HAP-1 (cell line): ENCODE measurements at places on chromosomes 12 and 14.

DNA sequence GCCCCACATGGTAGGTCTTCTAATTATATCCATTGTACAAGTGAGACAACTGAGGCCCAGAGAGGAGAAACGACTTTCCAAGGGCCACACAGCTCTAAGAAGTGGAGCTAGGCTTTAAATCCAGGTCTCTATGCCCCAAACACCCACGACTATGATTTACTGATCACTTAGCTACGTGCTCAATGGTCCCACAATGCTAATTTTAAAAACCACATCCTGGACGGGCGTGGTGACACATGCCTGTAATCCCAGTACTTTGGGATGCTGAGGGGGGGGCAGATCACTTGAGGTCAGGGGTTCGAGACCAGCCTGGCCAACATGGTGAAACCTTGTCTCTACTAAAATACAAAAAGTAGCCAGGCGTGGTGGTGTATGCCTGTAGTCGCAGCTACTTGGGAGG is 8.4 kb upstream of the MLEC start:
- DNase-seq: no peak

DNA sequence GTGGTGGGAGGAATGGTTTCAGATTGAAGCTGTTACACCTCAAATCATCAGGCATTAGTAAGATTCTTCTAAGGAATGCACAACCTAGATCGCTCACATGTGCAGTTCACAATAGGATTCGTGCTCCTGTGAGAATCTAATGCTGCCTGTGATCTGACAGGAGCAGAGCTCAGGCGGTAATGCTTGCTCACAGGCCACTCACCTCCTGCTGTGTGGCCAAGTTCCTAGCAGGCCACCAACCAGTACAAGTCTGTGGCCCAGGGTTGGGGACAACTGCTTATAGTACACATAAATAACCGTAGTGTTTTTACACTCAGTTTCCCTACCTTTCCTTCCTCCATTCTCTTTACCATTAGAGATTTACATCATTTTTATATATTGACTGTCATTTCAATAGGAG is 121.4 kb downstream of the SLCO1B3 start:
- DNase-seq: no peak

DNA sequence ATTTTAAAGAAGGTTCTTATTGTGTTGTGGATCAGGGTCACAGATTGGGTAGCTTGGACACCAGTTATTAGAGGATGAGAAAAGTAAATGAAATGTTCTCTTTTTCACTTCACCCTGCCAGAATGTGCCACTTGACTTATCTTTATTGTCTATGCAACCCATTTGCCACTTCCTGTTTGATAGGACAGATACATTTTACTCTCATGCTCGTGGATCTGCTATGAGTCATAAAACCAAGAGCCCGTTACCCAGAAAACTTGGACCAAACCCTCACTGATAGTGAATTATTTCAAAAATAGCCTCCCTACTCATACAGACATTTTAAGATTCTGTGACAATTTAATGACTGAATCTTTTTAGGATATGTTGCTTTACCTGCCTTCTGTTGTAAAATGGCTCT is 1.8 kb downstream of the ISCA2 start:
- DNase-seq: no peak

- DNase-seq: no peak
Observed at GRCh38 chr12:89748791-89749190, 40.2 kb upstream of the ATP2B1 start.

DNA sequence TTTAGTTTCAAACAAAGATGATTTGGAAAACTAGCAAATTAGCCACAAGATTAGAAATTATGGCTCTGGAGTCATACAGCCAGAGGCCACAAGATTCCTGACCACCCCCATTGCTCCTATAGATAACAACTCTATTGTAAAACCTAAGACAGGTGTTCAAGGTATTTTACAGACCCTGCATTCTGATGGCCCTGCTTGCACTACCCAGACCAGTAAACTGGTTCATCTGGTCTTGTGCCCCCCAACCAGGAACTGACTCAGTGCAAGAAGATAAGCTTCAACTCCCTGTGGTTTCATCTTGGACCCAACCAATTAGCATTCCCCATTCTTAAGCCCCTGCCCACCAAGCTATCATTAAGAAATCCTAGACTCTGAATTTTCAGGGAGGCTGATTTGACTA is 125.0 kb downstream of the CCDC60 start:
- DNase-seq: no peak

DNA sequence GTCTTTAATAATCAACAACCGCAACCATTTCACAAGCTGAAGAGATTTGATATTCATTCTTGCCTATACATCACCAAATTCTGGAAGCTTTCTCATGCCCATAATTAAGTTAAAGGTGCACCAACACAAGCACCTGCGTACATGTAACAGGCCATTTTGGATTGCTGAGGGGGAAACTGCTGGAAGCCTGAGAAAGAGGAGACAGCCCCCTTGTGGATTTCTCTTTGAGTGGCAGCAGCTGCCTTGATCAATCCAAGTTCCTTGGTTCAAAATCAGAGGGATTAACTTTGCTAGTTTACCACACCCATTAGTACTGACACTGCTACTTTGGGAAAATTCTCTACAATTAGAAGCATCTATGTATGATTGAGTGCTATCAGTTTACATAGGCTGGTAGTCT is 321.1 kb downstream of the NOVA1 start:
- DNase-seq: peak; percentile 42

GRCh38 chr12:42846782-42847181 is 257.2 kb upstream of the PRICKLE1 start:
- no peak for DNase-seq

DNA sequence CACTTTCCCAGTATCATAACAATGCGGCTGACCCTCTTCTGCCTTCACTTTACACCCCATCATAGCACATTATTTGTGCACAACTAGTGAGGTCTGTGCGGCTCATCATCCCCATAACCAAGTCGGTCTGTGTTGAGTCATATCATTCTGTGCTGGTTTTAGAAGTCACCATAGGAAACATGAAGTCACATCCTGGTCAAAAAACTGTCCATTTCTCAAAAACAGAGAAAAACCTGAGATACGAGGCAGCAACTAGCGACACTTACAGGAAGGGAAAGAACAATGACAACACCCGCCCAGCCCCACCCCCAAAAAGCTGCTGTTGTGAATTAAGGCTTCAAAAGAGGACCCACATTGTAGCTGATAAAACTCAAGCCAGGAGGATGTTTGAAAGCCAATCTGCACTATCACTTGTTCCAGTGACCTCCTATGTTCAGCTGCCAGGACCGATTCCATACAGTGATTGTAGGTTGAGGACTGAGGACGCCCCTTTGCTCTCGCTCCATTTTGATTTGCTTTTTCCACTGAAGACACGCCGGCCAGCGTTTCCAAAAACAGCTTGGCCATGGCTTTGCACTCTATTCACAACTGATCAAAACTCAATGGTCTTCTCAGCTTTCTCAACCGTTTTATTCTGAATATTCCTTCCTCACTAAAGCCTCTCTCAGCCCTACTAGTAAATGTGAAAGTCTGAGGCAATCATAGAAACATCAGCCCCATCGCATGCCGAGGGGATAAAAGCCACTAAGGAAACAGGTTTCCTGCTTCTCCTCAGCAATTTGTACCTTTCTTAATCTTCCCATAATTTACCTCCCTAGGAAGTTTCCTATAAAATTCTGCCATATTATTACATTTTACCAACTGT is 87.5 kb downstream of the DUSP16 start:
- DNase-seq: no peak

- peak; percentile 65 for DNase-seq
Observed at GRCh38 chr12:41663598-41664265, 475.6 kb downstream of the PDZRN4 start.

DNA sequence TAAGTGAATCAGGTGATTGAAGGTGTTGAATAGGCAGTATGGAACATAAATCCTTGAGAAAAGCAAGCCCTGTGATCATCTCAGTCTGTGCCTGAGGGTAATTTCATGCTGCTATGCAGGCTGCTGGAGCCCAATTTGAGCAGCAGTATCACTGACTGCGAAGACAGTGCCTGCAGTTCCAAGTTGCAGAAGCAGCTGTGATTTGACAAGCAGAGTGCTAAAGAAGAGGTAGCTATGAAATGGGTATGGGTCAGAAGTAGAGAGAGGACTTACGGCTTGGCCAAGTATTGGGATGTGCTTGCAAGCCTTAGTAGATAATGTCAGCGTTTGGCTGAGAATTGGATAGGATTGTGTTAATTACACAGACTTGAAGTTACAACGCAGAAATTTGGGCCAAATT is 22.5 kb downstream of the PIK3C2G start:
- no peak for DNase-seq

- DNase-seq: no peak
Observed at GRCh38 chr12:26319511-26319910, 124.1 kb downstream of the SSPN start.

- DNase-seq: no peak
Observed at GRCh38 chr12:126883697-126884096, 1383.3 kb upstream of the TMEM132C start.

DNA sequence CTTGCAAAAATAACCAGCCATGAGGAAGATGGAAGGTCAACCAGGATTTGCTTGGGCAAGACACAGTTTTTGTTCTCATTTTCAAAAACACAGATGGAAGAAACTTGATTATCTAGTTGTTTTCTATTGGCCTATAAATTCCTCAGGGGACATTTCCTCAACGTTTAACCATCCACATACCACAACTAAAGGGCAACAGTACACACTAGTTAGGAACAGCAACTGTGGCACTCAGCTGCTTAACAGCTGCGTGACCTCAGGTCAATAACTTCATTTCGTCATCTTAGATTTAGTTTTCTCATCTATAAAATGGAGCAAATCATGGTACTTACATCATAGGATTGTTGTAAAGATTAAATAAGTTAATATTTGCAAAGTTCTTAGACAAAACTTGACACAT is 18.7 kb downstream of the SSTR1 start:
- no peak for DNase-seq

DNA sequence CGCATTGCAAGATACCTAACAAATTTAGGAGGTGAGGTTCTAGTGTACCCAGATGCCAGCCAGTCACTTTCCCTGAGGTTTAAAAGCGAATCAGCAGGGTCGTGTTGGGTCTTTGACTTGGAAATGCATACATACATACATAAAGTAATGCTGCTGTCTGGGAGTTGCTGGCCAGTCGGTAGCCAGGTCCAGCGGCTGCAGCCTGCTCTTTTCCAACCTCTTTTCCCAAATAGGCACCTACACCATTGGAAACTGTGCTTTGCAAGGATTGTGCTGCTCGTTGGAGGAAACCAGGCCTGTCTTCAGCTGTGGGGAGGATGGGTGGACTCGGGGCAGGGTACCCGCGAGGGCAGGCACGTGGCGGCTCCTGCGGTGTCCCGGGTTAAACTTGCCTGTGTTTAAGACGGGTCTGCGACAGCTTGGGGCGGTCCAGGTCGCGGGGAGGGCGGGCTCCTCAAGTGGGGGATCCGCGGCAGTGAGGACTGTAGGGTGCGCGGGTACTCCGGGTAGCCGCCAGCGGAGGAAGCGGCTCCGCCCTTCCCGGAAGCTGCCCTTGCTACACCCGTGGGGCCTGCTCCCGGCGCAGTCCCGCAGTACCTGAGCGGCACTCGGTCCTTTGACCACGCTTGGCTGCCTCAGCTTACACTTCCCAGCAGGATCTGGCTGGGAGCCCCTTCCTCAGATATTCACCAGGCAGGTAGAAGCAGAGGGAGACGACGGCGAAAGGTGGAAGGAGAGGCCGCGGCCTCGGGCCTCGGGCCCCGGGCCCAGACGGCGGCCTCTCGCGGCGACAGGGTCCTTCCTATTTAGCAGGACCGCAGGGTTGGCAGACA is 2.7 kb downstream of the TTC6 start:
- DNase-seq: no peak

DNA sequence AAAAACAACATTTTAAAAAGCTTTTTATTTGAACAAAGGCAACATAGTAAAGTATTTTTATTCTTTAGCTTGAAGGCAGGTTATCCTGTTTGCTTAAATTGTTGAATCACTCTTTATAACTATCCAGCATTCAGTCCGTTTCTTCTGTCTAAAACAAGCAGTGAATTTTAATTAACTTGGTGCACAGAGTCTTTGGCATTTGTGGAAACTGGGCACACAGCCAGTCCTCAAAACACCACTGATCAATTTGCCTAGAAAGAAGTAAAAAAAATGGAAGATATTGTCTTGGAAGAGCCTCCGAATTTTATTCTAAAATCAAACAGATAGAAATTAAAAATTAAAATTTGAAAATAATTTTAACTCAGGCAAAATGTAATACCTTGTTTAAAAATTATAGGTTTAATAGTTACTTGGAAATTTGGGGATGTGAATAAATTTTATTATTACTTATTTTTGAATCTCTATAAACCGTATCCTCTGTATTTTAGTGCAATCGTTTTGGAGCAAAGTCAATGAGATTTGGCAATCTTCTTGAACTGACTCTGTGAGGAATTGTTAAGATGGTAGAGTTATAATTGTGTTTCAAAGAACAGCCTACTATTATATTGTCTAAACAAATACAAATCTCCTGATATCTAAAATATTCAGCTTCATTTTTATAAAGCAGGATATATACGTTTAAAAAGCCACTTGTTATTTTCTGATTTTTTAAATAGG is 927.0 kb downstream of the SLC16A7 start:
- no peak for DNase-seq
